ENCODE measurements at places on chromosomes 13 and 19.

DNA sequence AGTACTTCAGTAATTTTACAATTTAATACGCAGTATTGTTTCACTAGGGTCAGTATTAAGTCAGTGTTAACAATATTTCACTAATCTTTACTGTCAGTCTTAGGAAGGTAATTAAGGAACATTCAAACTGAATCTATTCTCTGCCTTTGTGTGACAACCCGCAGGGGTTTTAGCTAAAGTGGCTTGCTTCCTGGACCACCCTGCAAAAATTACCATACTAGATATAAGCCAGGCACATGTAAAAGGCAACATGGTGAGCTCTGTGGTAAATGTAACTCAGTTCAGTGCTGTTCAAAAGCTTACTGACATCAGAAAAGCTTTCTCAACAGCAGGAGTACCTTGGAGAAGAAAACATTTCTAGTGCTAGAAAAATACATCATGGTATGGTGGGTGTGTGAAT lies 116.7 kb downstream of the FREM2 start:
- no peak for DNase-seq

DNA sequence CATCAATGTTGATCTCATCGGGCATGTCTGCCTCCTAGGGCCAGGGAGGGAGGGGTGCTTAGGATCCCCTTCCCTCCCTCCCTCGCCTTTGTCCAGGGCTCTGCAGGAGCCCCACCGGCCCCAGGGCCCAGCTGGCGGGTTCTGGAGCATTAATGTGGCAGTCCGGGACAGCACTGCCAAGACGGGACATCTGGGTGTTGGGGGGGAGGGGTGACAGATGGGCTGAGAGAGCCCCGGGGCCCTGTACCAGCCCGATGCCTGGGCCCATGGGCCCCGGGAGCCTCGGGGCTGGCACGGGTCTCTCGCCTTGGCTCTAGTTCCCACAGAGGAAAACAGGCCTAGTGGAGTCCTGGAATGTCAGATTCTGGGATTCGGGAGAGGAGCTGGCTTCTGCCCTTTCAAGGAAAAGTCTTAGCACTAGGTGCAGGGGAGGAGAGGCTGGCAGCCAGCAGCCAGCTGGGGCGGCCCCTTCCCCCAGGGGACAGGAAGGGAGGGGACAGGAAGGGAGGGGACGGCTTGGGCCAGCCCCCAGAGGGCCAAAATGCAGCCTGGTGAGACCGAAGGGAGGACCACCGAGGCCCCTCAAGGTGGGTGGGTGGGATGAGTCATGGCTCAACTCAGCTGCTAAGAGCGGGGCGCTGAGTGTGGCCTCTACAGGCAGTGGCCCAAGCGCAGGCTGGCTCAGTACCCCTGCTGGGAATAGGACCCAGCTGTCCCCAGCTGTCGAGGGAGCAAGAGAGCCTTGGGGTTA lies 3.1 kb downstream of the PPP1R14A start:
- no peak for DNase-seq

GRCh38 chr13:18946738-18947137 lies 234.9 kb downstream of the TUBA3C start:
- no peak for DNase-seq

GRCh38 chr19:46926170-46927071 lies 65.6 kb downstream of the ARHGAP35 start:
- no peak for DNase-seq

DNA sequence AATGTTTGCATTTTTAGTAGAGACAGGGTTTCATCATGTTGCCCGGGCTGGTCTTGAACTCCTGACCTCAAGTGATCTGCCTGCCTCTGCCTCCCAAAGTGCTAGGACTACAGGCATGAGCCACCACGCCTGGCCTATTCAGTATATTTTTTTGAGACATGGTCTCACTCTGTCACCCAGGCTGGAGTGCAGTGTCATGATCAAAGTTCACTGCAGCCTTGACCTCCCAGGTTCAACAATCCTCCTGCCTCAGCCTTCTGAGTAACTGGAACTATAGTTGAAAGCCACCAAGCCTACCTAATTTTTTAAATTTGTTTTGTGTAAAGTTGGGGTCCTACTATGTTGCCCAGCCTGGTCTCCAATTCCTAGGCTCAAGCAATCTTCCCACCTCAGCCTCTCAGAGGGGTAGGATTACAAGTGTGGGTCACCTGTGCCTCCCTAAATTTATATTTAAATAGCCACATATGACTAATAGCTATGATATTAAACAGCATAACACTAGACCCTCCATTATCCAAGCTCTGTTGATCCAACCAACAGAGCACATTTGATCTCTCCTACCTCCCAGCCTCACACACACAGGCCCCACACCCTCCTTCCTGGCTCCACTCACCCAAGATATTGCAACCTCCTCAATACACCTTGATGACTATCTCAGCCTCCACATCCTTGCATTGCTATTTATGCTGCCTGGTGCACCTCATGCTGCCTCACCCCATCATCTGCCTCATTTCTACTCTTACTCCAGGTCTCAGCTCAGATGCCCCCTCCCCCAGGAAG lies 2.1 kb upstream of the CEACAM19 start:
- no peak for DNase-seq

DNA sequence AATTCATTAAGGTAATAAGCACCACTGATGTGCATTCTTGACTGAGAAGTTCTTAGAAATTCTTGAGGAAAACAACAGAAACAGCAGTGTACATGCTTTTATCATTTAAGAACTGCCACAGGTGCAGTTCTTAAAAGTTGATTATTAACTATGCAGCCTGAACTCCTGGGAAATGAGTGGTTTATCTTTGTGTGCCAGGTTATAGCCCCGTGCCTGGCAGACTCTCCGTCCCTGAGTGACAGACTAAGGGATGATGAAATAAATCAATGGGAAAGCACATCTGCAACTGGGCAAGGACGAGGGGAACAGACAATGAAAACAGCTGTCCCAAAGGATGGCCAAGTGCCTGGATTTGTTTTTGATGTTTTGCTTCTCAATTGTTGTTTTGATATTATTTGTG lies 84.4 kb upstream of the SPATA13 start:
- no peak for DNase-seq

DNA sequence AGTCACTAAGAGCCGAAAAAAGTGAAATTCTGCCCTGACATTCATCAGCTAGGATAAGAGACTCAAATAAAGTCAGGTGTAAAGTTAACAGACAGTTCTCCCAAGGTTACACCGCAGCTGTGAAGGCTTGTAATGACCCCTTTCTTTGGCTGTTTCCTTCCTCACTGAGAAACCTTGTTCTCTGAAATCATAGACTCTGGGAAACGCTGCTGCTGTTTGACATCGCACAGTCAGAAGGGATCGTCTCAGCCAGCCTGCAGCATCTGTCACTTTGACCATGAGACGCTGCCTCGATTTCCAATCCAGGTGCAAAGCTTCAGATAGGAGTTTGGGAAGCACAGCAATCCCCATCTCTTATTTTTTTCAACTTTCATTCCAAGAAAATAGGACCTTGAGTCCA lies 678 bp downstream of the BCAT2 start:
- DNase-seq = no peak

GRCh38 chr13:112734696-112735547 lies 45.1 kb downstream of the ATP11A start:
- DNase-seq = no peak

- no peak for DNase-seq
Measured at GRCh38 chr13:36353001-36353400, 6.8 kb upstream of the SPART start.

- no peak for DNase-seq
Measured at GRCh38 chr19:31352782-31353651, 3.8 kb upstream of the TSHZ3 start.

- DNase-seq = no peak
Measured at GRCh38 chr13:49272296-49272695, 24.6 kb downstream of the CDADC1 start.

GRCh38 chr19:37362733-37363132 lies 8.2 kb upstream of the ZNF527 start:
- DNase-seq = no peak

DNA sequence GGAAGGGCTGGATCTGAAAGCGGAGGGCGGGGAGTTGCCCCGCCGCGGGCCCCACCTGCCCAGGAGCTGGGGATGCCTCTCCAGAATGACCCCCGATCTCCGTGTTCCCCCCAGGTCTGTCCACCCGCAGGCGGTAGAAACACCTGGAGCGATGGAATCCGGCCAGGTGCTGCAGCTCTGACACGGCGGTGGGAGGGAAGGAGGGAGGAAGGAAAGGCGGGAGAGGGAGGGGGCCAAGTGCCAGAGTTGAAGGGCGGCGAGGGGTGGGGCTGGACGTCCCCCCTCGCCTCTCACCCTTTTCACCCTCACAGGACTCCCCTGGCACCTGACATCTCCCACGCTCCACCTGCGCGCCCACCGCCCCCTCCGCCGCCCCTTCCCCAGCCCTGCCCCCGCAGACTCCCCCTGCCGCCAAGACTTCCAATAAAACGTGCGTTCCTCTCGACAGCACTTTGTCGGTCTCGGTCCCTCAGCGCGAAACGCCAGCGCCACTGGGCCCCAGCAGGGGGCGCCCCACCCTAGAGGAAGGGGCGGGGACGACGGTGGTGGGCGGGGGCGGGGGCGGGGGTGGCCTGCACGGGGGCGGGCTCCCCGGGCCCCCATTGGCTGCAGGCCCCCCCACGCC lies 337 bp upstream of the FXYD7 start:
- peak; percentile 41 for DNase-seq

- no peak for DNase-seq
Measured at GRCh38 chr13:23377983-23378632, 55.4 kb downstream of the SACS start.

- no peak for DNase-seq
Measured at GRCh38 chr13:113106711-113107351, 1.2 kb downstream of the F7 start.

DNA sequence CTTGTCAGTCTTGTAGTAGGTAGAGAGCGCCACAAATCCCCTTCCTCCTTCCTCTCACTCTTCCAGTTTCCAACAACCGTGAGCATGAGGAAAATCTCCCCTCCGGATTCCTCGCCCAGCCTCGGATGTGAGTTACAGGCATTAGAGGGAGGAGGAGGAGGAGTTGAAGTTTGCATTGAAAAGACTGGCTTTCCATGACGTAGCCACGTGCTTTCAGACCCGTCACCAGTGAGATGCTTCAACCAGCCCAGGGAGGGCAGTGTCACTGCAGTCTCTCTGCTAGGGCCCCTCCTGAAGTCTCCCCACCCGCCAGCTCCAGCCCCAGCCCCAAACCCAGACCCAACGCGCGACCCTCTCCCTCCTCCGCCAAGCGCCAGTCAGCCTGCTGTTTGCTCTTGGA lies 442 bp upstream of the FGF14 start:
- DNase-seq = no peak

DNA sequence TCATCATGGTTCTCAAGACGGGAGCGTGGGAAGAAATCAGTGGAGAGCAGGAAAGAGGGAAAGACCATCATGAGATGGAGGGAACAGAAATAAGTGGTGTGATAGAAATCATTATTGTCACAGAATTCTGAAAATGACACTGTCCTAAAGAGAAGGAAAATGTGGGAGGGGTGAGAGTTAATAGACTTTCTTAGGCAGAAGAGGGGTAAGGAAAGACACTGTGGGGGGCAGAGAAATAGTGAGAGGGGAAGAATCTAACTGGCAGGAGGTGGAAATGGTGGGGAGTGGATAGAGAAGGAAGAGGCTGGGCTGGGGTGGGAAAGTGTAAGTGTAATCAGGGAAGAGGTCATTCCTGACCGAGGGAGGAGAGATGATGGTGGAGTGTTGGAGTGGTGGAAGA lies 3.2 kb downstream of the PINLYP start:
- DNase-seq = no peak

GRCh38 chr13:44498502-44498901 lies 77.6 kb downstream of the TSC22D1 start:
- no peak for DNase-seq

GRCh38 chr19:32859591-32859990 lies 10.0 kb downstream of the SLC7A9 start:
- DNase-seq = no peak

GRCh38 chr19:55340784-55341147 lies 1.1 kb downstream of the KMT5C start:
- no peak for DNase-seq

DNA sequence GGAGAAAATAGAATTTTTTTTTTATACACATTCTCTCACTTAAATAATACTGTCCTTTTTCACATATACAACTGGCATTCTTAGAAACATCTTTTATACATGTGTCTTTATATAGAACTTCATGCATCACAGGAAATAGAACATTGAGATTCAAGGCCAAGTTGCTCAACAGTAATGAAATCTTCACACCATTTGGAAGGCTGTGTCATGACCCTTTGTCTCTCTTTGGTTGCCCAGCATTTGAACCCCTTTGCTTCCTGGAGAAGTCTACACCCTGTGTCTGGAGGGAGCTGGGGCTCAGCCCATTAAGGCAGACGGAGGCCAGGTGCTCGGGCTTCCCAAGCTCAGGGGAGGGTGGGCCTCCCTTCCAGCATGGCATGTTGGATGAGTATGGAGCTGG lies 41.1 kb downstream of the B3GLCT start:
- DNase-seq = no peak

DNA sequence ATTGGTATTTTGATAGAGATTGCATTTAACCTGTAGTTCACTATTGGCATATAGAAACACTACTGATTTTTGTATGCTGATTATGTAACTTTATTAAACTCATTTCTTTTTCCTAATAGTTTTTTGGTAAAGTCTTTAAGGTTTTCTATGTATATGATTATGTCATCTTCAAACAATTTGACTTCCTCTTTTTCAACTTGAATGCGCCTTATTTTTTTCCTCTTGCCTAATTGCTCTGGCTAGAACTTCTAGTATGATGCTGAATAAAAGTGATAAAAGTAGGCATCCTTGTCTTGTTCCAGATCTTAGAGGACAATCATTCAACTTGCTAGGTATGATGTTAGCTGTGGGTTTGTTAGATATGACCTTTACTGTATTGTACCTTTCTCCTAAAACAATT lies 1034.9 kb downstream of the PCDH9 start:
- no peak for DNase-seq

- no peak for DNase-seq
Measured at GRCh38 chr19:15479391-15480345, at the start of gene PGLYRP2. Gene PGLYRP2 (minus strand): TSS chr19:15479501. CDS start chr19:15479371, 130 bp downstream.

DNA sequence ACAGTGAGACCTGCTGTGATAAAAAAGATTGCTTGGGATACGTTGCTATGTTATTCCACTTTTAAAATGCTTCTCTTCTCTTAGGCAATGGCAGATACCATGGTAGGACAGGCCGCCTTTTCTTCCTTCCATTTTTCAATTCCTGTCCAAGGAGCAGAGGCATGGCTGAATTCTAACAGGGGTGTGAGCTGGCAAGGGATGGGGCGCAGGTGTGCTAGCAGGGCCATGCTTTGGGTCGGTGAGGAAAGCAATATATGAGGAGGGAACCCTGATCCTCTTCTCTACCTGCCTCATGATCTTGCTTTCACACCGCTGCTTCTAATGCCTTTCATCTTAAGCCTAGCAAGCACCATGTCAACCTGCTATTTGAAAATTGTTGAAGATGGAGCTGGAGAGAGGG lies 225.0 kb downstream of the KATNAL1 start:
- DNase-seq = no peak

DNA sequence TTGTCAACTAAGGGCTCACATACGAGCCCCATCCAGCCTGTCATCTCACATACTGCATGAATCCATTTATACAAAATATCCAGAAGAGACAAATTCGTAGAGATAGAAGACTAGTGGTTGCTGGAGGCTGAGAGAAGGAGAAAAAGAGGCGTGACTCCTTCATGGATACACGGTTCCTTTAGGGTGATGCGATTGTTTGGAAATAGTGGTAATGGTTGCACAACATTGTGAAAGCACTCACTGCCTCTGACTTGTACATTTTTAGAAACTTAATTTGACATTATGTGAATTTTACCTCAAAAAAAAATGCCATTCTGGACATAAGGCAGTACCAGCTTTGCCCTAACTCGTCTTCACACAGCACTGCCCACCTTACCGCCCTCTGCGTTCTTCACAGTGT lies 27.3 kb downstream of the IGFL1 start:
- DNase-seq = no peak

Data from stimulated activated CD8-positive, alpha-beta memory T cell treated with anti-CD3 and anti-CD28 coated beads, Interleukin-15, amount 100 ng/mL, for 24 hours (primary cell).